ENCODE measurements at places on chromosomes 2 and 18.
A peak's percentile ranks its signal among the peaks of the same experiment; 100 is the strongest.

- no peak for DNase-seq
Measured at GRCh38 chr2:15735484-15736326, 144.0 kb downstream of the DDX1 start.

- no peak for DNase-seq
Measured at GRCh38 chr2:120231564-120231973, 8.4 kb upstream of the TMEM185B start.

GRCh38 chr2:164778723-164779122 lies 62.9 kb downstream of the COBLL1 start:
- DNase-seq: no peak

GRCh38 chr2:154240921-154241379 lies 369.2 kb downstream of the GALNT13 start:
- no peak for DNase-seq

GRCh38 chr2:55140316-55141219 lies 90.3 kb upstream of the RTN4 start:
- no peak for DNase-seq

DNA sequence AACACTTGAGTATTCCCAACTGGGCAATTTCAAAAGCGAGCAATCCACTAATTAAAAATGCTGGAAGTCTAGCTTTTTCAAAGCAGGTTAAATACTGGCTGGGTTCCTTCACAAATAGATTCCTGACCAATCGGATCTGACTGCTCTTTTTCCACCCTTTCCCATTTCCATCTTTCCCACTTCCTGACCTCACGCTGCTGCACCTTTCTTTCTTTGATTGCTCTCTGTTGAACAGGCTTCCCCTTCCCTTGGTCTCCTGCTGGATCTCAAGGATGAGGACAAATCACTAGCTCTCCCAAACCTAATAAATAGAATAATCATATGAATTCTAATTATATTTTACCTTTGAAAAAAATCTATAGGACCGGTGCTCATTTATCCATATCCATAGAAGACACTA lies 121.2 kb downstream of the TCF4 start:
- no peak for DNase-seq

DNA sequence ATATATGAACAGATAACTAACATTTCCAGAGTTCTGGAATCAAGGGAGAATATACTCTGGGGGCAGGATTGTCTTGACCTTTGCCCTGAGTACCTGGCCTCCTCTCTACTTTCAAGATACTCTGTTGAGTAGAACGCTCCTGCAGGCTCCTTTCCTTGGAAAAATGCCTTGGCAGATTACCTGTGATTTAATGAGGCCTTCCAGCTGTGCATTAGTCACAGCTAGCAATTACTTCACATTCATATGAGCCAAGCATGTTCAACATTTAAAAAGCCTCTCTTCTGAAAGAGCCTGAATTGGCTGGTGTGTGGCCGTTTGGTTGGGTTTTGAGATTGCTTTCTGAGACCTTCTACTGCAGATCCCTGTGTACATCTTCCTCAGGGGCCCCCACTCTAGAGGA lies 142.2 kb downstream of the PLCL1 start:
- peak; percentile 10 for DNase-seq

DNA sequence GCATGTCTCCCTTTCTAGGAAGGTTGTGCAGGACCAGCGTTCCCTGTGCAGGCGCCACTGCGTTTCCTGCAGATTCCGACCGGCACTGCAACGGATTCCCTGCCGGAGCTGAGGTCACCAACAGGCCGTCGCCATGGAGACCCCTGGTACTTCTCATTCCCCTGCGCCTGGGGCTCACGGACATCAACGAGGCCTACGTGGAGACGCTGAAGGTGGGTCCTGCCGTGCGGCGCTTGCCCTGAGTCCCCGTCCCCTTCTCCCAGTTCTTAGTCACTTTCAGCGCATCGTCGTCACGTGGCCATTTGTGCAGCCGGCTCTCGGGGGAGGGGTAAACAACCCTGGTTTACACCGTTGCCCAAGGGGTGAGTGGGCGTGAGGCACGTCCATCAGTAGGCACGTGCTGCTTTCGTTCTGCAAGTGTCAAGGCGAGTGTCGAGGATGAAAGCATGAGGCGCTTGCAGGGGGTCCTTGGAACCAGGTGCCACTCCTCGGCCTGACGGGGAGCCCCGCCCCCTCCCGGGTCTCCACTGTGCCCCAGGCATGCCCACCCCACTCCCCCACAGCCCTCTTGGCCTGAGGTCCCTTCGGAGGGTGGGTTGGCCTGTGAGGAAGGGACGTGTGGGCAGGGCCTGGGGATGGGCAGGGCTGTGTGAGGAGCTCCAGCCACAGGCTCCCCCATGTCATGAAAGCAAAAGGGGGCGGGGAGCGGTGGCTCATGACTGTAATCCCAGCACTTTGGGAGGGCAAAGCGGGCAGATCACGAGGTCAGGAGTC lies 19.8 kb downstream of the DTYMK start:
- no peak for DNase-seq

GRCh38 chr2:84383271-84383670 lies 75.8 kb downstream of the SUCLG1 start:
- no peak for DNase-seq

- no peak for DNase-seq
Measured at GRCh38 chr2:15579641-15580040, 12.0 kb upstream of the DDX1 start.

DNA sequence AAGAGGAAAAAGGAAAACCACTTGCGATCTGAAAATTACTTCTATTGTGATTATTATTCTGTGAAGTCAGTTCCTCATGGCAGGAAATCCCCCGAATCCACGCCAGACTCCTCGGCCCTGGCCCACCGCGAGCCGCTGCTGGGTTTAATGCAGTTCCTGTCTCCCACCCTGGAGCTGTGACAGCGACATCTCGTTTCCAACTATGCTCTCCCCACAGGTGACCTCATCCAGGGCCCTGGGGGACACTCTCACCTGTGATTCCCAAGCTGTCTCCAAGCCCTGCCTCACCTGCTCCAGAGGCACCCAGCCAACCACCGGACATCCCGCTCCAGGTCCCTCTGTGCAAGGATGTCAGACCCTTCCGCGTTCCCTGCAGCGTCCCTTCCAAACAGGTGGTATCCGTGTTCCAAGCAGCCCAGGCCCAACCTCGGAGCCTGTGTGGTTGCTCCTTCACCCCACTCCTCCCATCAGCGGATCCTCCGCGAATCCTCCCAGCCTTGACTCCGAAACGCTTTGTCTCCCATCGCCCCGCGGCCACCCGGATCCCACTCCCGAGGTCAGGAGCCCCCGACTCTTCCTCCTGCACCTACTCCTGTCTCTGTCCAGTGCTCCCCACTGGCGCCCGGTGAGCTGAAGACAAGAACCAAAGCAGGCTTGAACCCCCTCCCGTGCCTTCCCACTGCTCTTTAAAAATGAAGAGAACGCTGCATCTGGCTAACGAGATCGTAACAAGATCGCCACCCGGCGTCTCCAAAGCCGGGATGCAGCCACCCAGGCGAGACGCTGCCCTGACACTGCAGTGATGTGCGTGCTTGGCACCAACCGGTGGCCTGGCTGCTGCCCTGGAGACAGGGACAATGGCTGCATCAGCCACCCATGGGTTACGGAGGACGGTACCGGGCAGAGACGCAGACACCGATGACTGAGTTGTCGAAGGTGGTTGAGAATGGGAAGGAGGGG lies 96.5 kb downstream of the NDUFA10 start:
- DNase-seq: peak; percentile 11

GRCh38 chr2:218073185-218073584 lies 4.1 kb downstream of the RUFY4 start:
- DNase-seq: no peak
